Type B pancreatic cell (in vitro differentiated cells): ENCODE measurements at places on chromosomes 6 and 20. TPM values are rescaled to one million over a fixed set of nuclear protein-coding genes. Genes with fewer than 3 reads are reported as not detected.
A peak's percentile ranks its signal among the peaks of the same experiment; 100 is the strongest.

DNA sequence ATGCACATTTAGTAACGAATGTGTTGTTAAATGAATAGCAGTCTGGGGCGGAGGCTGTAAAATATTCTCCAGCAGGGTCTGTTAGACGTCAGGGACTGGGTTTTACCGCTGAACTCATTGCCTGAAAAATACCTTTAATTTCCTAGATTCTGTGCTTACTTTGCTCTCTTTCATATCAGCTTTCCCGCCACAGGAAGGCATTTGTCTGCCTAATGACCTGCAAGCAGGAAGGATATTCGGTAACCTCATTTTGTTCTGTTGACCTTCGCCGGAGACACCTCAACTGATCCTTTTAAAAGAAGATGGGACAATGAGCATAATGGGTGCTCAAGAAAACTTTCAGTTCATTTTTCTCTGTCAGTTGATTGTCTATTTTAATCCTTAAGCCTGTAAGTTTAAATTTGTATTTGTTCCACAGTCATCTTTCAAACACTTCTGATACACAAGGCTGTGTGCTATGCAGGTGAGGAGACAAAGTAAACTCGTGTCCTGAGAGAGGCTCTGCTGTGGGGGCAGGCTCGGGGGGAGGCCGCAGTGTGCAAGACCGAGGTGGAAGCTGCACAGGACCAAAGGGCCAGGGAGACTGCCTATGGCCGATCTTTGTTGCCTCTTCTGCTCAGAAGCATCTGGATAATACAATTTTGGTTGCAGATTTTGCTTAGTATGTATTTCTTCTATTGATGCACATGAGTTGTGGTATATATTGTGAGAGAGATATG, 27.4 kb upstream of the SIM1 start:
- DNase-seq = no peak

WFDC12 gene
- not detected in 2 replicates for total RNA-seq

GRCh38 chr20:43761386-43762340, 34.9 kb upstream of the GTSF1L start:
- no peak for DNase-seq

DNA sequence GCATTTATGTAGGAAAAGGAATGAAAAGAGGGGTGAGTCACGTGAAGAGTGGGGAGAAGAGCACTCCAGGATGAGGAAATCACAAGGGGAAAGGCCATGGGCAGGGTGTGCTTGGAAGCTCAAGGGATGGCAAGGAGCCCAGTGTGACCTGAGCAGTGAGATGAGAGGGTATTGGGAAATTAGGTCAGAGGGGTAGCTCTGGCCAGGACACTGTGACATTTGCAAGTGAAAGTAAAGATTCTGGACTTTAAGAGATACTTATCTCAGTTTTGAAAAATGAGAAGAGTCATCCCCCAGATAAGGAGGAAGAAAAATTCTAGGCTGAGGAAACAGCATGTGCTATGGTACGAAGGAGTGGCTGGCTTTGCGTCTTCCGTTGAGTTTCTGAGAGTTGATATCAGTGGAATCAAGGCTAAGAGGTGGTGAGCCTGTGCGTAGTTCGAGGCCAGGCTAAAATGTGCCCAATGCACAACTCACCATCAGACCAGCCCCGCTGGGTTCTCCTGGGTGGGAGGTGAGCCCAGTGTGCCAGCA, 79.9 kb downstream of the GCLC start:
- no peak for DNase-seq

BPIFB1 gene
- 1.8 and 10.9 TPM in 2 replicates for total RNA-seq

PPP1R10 gene
- total RNA-seq = 84.3 and 116 TPM in 2 replicates

- no peak for DNase-seq
Measured at GRCh38 chr6:11064836-11065235, 20.7 kb upstream of the ELOVL2 start.

DNA sequence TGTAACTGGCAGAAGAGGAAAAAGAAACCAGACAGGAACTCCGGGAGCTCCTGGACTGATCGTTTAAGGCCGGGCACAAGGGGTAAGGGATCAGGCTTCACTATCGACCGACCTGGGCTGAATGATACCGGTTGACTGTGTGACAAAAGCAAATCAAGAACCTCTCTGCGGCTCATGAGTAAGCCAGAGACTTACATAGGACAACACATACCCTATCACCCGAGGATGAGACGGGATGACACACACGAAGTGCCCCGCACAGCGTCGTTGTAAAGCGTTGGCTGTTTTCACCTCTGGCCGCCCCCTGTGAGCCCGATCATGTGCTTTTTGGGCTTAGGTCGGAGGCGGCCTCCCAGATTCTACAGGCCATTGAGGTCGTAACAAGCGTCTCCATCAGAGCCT, 695 bp upstream of the TGIF2 start:
- no peak for DNase-seq

LST1 gene
- not detected in 2 replicates for total RNA-seq

- DNase-seq = peak; percentile 69
Measured at GRCh38 chr6:83708546-83708969, 343 bp downstream of the SNAP91 start.

DNA sequence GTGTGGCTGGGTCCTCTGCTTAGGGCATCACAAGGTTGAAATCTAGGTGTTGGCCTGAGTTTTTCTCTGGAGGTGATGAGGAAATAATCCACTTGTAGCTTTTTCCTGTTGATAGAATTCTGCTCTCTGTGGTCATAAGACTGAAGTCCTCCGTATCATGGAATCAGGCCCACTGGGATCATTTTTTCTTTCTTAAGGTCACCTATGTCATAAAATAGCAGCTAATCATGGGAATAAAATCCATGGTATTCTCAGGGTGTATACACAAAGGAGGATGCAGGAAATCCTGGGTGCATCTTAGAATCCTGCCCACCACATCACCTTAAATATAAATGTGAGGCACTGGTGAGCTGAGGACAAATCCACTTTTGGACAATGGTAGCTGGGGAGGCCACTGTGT, 72.7 kb downstream of the PRDM1 start:
- DNase-seq = no peak

- DNase-seq = no peak
Measured at GRCh38 chr6:159753081-159753872, 8.6 kb upstream of the ACAT2 start.

CARMIL1 gene
- 11.8 and 17.2 TPM in 2 replicates for total RNA-seq

- DNase-seq = no peak
Measured at GRCh38 chr6:67680297-67680932, 954.7 kb upstream of the ADGRB3 start.

GATA5 gene
- total RNA-seq = 10.8 and 12.8 TPM in 2 replicates

GRCh38 chr6:137412562-137412961, 81.6 kb downstream of the OLIG3 start:
- no peak for DNase-seq

GRCh38 chr6:149453597-149454345, 31.0 kb downstream of the ZC3H12D start:
- no peak for DNase-seq
